ENCODE measurements at places on chromosomes 16 and 17. TPM values are rescaled to one million over a fixed set of nuclear protein-coding genes. Genes with fewer than 3 reads are reported as not detected.

DNA sequence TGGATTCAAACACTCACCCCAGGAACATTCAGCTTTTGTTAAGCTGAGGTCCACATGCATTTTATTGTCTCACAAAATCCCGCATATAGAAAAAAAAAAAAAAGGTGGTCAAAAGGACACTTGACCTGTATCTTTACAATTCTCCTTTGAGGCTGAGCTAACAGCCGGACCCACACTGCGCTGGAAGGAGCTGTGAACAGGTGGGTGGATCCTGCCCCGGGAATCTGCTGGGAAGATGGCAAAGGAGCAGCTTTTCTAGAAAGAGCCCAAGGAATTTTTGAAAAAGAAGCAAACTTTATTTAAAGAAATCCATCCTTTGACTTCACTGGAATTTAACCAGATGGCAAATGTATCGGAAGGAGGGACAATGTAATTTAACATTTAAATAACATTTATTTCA lies 108.1 kb downstream of the ADCY9 start:
- H3K27me3 ChIP-seq = no peaks in the 10 kb centered on the region
- H3K27ac ChIP-seq = no peak overlapping the region
- H3K4me3 ChIP-seq = no peak overlapping the region
- no peaks in the 10 kb centered on the region for H3K36me3 ChIP-seq
- no peak for DNase-seq

- no peaks in the 10 kb centered on the region for H3K4me1 ChIP-seq
- no peaks in the 10 kb centered on the region for H3K36me3 ChIP-seq
- peak overlapping the region; percentile 88 for H3K27ac ChIP-seq
- DNase-seq = peak; percentile 85
- no peaks in the 10 kb centered on the region for H3K27me3 ChIP-seq
These were observed 651 bp downstream of the SHMT1 start for GRCh38 chr17:18362698-18363100.

GRCh38 chr16:64469906-64470702 lies 651.8 kb downstream of the CDH11 start:
- no peak overlapping the region for H3K4me3 ChIP-seq
- DNase-seq = no peak
- H3K27ac ChIP-seq = no peak overlapping the region
- no peaks in the 10 kb centered on the region for H3K27me3 ChIP-seq
- H3K4me1 ChIP-seq = no peaks in the 10 kb centered on the region

GRCh38 chr17:71501711-71502110 lies 619.1 kb upstream of the SOX9 start:
- no peak overlapping the region for H3K27ac ChIP-seq
- H3K4me3 ChIP-seq = no peak overlapping the region
- no peaks in the 10 kb centered on the region for H3K4me1 ChIP-seq
- no peak for DNase-seq

DNA sequence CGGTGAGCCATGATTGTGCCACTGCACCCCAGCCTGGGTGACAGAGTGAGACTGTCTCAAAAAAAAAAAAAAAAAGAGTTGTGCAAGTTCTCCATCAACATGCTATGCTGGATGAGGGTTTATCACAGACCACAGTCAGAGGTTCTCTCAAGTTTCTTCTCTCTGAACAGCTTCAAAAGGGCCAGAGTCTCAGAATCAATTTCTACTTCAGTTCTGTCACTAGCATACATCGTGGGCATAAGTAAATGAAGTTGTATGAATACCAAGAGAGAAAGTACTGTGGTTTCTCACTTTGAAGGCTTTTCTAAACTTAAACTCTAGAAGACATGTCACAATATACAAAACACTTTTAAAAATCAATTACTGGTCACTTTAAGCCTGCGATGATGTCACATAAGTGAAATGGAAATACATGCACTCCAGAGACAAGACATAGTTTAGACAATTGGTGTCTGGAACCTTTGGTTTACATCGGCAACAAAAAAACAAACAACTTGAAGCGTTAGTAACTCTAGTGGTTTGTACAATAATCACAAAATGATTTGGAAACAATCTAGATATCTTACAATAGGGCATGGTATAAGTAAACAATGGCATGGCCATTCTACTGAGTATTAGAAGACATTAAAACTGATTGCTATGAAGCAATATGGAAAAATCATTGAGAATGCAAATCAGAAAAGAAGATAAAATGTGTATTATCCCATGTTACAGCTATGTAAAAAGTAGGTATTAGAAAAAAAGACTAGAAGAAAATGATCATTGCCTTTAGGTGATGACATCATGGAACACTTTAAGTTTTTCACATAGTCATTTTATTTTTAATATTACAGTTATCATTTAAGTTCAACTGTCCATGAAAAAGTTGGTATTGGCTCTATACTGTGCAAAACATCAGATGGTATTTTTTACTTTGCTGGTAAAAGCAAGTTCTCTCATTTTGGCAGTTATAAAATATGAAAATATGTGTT lies 232.3 kb downstream of the ZFHX3 start:
- no peaks in the 10 kb centered on the region for H3K27me3 ChIP-seq
- no peak overlapping the region for H3K27ac ChIP-seq
- no peak for DNase-seq

DNA sequence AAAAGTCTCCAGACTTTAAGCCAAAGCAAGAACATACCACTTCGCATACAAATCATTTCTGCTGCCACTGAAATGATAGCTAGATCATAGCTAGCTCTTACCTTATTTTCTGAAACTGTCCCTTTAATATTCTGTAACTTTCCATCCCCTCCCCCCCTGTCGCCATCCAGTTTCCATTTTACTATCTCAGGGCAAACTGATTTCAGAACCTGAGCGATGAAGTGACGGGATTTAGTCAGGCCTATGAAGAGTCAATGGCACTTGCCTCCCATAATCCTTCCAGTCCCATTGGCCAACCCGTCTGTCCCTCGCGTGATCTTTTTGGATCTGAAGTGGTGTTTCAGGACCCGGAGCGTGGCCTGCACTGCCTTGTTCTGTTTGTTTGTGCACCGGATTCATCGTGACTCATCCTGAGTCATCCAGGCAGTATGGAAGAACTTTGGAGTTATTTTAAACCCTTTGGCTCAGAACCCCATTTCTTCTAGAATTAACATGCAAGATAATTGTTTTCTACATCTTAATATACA lies 199.8 kb upstream of the CHMP6 start:
- peak overlapping the region; percentile 79 for H3K27ac ChIP-seq
- no peaks in the 10 kb centered on the region for H3K27me3 ChIP-seq
- H3K4me1 ChIP-seq = peaks cover 6% of the 10 kb centered on the region
- H3K4me3 ChIP-seq = no peak overlapping the region

GRCh38 chr16:19696961-19697360 lies 21.1 kb downstream of the KNOP1 start:
- H3K27me3 ChIP-seq = no peaks in the 10 kb centered on the region
- no peak overlapping the region for H3K4me3 ChIP-seq
- peaks cover 21% of the 10 kb centered on the region for H3K36me3 ChIP-seq
- H3K4me1 ChIP-seq = peaks cover 40% of the 10 kb centered on the region
- H3K27ac ChIP-seq = peak overlapping the region; percentile 72

- DNase-seq = no peak
- H3K27me3 ChIP-seq = no peaks in the 10 kb centered on the region
- no peak overlapping the region for H3K4me3 ChIP-seq
These were observed 1.1 kb downstream of the CDH15 start for GRCh38 chr16:89172528-89173173.

GRCh38 chr16:85514295-85514597 lies 98.9 kb upstream of the GSE1 start:
- no peaks in the 10 kb centered on the region for H3K36me3 ChIP-seq
- H3K27me3 ChIP-seq = no peaks in the 10 kb centered on the region
- H3K4me3 ChIP-seq = no peak overlapping the region
- H3K4me1 ChIP-seq = no peaks in the 10 kb centered on the region
- no peak for DNase-seq

- H3K4me1 ChIP-seq = no peaks in the 10 kb centered on the region
- H3K36me3 ChIP-seq = no peaks in the 10 kb centered on the region
- no peak for DNase-seq
- no peak overlapping the region for H3K27ac ChIP-seq
- H3K27me3 ChIP-seq = no peaks in the 10 kb centered on the region
These were observed 17.0 kb downstream of the VWA3A start for GRCh38 chr16:22109258-22109898.

GRCh38 chr16:84483882-84484565 lies 20.4 kb downstream of the MEAK7 start:
- H3K27ac ChIP-seq = no peak overlapping the region
- no peaks in the 10 kb centered on the region for H3K36me3 ChIP-seq
- no peak overlapping the region for H3K4me3 ChIP-seq
- no peaks in the 10 kb centered on the region for H3K4me1 ChIP-seq

DNA sequence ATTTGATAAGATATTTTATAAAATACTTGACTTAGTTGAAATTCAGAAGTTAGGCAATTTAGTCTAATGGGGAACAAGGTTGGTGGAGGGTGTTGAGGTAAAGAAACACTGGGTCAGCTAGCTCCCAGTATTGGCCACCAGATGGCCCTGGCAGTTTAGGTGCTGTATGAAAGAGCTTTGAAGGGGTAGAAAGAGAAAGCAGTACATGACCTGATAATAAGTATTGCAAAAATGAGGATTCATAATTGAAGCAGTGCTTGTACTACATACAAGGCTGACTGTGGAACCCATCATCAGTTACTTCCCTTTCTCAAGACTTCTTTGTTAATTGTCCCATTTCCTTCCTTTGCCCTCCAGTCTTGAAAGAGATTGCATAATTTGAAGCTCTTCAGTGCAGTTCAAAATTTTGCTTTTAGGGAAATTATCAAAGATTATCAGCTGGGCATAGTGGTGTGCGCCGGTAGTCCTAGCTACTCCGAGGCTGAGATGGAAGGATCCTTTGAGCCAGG lies 29.4 kb downstream of the TANC2 start:
- no peaks in the 10 kb centered on the region for H3K36me3 ChIP-seq
- H3K27ac ChIP-seq = no peak overlapping the region
- no peaks in the 10 kb centered on the region for H3K4me1 ChIP-seq

DNA sequence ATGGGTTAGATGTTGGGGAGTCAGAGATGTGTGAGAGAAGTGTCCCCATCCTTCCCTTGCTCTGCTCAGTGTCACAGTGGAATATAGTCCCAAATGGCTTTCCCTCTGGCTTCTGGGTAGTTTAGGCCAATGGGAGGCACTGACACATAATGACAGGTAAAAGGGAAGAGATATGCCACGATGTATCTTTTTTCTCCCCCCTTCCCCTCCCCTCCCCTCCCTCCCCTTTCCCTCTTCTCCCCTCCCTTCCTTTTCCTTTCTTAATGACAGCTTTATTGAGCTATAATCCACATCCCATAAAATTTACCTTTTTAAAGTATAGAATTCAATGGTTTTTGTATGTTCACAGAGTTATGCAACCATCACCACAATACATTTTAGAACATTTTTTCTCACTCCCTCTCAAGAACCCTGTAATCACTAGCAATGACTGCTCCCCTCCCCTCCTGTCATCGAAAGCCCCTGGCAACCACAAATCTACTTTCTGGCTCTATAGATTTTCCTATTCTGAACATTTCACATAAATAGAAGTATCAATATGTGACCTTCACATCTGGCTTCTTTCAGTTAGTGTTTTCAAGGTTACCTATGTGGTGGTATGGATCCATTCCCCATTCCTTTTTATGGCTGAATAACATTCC lies 617 bp upstream of the CCR7 start:
- H3K4me1 ChIP-seq = no peaks in the 10 kb centered on the region
- no peak overlapping the region for H3K4me3 ChIP-seq
- no peak for DNase-seq

DNA sequence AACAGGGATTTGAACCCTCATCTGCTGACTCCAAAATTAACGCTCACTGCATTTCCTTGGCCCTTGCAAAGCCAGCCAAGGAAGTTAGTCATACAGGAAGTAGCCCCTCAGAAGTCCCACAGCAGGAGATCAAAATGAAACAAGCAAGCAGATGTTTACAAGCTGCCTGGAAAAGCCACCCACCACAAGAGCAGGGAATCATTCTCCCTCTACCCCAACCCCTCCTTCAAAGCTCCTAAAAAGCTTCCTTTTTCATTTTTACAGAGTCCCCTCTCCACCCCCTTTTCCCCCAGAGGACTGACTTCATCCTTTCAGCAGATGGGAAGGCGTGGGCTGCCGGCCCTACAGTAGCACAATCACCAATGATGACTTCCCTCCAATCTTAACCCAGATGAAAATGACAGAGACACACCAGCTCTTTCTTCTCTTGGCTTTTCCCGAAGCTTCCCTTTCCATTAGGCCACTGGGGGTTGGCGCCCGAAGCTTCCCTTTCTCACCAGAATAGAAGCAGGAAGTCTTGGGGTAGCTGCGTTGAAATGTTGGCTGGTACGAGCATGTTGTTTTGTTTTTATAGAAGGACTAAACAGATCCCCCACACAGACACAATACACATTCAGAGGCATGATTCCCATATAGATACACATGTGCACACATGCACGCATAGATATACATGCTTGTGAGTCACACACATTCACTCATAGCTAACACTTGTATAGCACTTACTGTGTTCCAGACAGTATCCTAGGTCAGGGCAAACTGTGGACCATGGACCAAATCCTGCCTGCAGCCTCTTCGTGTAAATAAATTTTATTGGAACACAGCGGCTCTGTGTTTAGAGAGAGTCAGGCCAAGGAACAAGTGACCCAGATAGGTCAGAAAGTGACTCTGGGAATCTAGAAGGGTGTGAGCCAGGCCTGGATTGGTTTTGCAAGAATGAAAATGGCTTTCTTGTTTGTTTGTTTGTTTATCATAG lies 17.4 kb downstream of the ITPRIPL2 start:
- no peaks in the 10 kb centered on the region for H3K27me3 ChIP-seq
- H3K36me3 ChIP-seq = no peaks in the 10 kb centered on the region
- peak overlapping the region; percentile 41 for H3K27ac ChIP-seq
- DNase-seq = no peak
- no peak overlapping the region for H3K4me3 ChIP-seq

- no peak for DNase-seq
- H3K4me1 ChIP-seq = no peaks in the 10 kb centered on the region
- H3K27ac ChIP-seq = no peak overlapping the region
- no peaks in the 10 kb centered on the region for H3K36me3 ChIP-seq
- H3K4me3 ChIP-seq = no peak overlapping the region
- no peaks in the 10 kb centered on the region for H3K27me3 ChIP-seq
These were observed 28.2 kb upstream of the CCL1 start for GRCh38 chr17:34391241-34391640.

DNA sequence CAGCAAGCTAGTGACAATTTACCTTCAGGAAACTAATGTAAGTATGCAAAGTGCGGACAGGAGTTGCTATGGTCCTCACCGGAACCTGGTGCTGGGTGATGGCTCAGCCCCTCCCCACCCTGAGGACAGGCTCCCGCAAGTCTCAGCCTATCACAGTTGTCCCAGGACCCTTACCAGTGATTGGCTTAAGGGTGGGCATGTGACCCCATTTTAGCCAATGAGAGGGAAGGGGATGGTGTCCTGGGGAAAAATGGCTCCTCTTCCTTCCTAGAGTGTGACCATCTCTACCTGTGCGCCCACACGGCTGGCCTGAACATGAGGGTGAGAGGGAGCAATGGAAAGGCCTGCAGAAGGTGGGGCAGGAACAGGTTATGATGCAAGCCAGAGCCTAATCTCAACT lies 80.4 kb downstream of the C16orf78 start:
- no peaks in the 10 kb centered on the region for H3K4me1 ChIP-seq
- no peak overlapping the region for H3K4me3 ChIP-seq
- H3K27ac ChIP-seq = no peak overlapping the region

The SLC13A2 gene
- total RNA-seq = 505 TPM

The NUDT21 gene
- 38.8 TPM for total RNA-seq

The CES1 gene
- 2.0 TPM for total RNA-seq

The ADORA2B gene
- 7.2 TPM for total RNA-seq

The DNAI2 gene
- total RNA-seq = not detected

The CA5A gene
- total RNA-seq = not detected
